ENCODE measurements at places on chromosomes 7 and 10.

- DNase-seq: no peak
These were observed 74.6 kb downstream of the ANLN start for GRCh38 chr7:36464271-36464670.

GRCh38 chr7:55641273-55641691, 69.0 kb upstream of the VOPP1 start:
- DNase-seq: peak; percentile 86

DNA sequence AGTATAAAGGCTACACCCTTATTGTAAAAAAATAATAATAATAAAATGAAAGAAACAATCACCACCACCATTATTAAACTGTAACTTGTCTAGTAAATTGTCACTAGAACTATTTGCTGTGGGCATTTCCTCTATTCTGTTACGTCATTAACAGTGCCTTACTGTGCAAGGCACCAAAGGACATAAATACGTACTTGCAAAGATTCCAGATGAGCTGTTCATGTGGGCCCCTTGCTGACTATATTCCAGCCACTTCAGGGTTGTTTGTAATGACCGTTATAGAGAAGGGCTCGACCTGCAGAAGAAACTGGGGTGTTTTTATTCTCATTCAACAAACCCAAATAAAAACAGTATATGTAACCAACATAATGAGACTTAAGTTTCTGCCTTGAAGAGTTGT, 60.4 kb downstream of the KLRG2 start:
- DNase-seq: no peak

- DNase-seq: peak; percentile 88
These were observed 54.9 kb downstream of the PDGFA start for GRCh38 chr7:464454-465401.

- no peak for DNase-seq
These were observed 76.1 kb downstream of the BICC1 start for GRCh38 chr10:58588673-58589265.

DNA sequence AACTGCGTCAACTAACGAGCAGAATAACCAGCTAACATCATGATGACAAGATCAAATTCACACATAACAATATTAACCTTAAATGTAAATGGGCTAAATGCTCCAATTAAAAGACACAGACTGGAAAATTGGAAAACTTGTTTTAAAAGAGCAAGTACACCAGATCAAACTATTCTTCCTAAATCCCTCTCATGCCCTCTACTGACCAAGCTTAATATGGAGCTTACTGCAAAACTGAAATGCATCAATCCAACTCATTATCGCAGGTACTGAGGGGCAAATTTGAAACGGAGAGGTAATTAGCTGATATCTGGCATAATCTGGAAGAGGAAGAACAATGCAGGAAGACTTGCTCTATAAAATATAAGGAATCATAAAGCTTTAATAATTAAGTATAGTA, 1223.8 kb downstream of the NXPH1 start:
- no peak for DNase-seq

DNA sequence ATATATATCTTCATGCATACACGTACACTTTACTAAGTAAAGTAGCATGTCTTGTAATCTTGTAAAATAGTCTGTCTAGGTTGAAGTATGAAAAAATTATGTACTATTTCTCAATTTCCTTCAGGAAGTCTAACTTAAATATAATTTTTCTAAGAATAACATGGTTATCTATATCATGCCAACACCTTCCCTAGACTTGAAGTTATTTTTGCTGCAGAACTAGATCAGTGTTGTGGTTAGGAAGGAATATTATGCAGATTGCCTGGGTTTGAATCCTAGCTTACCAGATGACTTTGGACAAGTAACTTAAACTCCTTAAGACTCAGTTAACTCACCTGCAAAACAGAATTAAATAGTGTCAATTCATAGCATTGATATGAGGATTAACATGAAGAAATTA, 142.2 kb upstream of the SEMA3A start:
- no peak for DNase-seq

DNA sequence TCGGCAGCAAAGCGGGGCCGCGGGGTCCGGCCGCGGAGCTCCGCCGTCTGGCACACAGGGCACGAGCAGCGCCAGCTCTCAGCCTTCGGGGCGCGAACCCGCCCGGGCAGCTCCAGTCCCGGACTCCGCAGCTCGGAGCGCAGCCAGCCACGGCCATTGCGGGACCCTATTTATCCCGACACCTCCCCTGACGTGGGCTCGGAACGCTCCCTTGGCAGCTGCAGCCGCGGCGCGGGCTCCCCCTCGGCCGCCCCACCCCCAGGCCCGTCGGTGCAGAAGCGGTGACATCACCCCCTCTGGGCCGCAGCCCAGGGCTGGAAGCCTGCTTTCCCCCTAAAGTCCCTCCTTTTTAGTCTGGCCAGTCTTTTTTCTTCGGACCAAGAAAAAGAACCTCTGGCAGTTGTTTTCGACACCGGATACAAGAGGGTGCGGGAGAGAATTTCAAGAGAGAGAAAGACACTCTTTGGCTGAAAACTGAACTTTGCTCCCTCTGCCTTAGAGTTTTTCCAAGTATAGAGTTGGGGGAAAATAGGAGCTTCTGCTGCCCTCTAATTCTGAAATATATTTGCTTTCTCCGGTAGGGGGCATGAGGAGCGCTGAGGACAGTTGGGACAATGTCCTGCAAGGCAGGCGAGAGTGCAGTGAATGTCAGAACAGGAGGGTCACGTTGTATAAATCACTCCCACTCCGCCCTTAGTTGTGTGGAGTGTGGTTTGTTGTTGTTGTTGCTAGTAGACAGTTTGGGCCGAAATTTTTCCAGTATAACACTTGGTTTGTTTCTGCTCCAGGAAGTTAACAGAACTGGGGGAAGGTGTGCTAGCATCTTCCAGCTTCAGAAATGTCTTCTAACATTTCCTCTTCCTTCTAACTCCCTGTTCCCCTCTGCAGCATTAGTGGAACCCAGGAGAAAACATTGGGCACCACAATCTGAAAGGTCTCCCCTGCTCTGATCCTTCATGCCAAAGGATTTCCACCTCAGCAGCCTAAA, at the start of gene SFRP4:
SFRP4 (minus strand) TSS at position 145 of the 988 bp plus-strand sequence. CDS start 280 bp downstream, outside the sequence.
- DNase-seq: peak; percentile 50

GRCh38 chr7:45292481-45292880, 134.9 kb downstream of the RAMP3 start:
- no peak for DNase-seq

DNA sequence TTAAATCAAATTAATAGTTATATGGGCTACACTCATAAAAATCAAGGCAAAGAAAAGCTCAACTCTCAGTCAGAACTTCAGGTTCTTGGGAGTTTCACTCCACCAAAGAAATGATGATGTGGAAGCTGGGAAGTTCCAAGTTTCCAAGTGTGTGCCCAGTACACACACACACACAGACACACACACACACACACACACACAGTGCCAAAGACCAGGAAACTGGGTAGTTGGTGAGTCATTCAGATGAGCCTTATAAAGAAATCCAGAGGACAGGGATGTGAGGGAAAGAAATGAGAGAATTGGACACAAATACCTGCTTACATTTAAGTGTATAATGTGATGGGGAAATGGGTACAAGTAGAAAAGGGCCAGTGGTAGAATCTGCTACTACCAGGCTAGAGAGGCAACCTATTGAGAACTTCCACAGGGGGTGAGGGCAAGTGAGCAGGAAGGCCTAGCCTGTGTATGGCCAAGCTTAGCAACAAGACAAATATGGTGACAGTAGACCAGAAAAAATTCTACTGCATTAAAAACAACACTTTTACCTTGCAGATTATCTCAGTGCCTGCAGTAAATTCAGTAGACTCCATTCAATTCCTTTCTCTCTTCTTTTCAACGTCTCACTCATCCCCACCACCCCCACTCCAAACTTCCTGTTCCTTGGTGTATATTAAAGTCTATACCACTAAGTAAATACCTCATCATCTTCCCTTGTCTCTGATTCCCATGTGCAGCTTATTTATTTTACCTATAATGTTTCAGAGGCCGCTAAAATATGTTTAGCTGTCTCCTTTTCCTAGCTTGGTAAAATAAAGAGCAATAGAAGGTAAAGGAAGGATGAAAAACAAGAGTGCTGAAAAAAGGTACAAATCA, 95.0 kb downstream of the CABCOCO1 start:
- DNase-seq: peak; percentile 64

DNA sequence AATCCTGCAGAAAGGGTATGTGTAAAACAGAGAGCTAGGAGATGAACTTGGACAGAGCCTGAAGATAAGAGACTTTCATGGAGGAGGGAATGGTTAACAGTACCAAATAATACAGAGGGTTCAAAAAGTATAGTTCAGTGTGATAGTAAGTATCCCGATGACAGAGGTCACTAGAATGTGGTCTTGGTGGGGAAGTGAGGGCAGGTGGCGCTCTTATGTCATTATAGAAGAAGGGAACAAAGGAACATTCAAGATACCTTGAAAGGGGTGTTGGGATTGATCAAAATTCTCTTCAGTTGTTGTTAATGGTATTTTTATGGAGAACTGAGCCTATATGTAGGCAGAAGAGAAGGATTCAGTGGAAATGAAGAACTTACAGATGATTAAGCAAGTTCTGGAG, 312.5 kb downstream of the SUGCT start:
- no peak for DNase-seq

DNA sequence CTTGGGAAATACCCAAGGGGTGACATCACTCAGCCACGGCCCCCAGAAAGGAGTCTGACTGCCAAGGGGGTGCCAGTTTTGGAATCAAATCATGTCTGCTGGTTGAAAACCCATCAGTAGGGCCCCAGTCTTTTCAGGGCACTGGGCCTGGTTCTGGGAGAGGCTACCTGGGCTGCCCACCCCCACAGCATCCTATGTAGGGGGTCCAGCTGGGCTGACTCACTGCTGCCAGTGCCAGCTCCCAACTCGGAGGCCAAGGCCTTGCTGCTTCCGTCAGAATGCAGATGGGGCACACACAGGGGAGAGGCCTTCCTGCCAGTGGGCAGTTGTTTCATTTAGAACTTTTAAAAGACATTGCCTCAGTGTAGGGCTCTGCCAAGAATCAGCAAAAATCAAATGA, 39.5 kb upstream of the DMBT1 start:
- no peak for DNase-seq

DNA sequence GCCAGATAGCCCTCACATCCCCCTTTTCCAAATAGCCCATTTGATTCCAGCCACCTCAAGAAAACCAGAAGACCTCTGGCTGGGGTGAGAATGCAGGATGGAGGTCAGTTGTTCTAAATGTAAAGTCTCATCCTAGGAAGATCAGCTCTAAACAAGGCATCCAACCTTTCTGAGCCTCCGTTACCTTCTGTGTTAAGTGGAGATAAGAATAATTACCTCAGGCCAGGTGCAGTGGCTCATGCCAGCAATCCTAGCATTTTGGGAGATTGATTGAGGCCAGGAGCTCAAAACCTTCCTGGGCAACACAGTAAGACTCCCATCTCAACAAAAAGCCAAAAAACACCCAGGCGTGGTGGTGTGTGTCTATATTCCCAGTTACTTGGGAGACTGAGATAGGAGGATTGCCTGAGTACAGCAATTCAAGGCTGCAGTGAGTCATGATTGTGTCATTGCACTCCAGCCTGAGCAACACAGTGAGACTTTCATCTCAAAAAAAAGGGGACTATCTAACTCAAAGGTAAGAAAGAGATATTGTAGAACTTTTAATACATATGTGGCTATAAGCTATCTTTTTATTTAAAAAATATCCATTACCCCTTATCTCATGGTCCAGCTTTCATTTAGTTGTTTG, 43.5 kb downstream of the PRTFDC1 start:
- DNase-seq: peak; percentile 73

- peak; percentile 51 for DNase-seq
These were observed 10.2 kb upstream of the MRPS24 start for GRCh38 chr7:43879477-43879876.

- no peak for DNase-seq
These were observed 2.9 kb downstream of the MNX1 start for GRCh38 chr7:157007470-157008066.

DNA sequence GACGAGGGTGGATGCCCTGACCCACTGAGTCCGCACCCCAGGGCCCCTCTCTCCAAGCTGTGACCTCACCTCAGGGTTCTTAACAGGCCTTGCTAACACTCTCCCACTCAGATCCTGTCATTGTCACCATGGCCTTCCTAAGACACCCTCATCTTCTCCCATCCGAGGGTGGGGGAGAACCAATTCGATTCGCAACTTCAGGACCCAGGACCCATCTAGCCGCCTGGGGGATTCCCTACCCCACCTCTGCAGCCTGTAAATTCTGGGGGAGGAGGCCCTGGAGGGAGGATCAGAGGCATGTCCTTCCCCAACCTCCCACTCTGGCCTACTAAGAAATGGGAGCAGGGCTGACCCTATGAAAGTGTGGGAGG, 17.4 kb downstream of the TRIM8 start:
- no peak for DNase-seq

DNA sequence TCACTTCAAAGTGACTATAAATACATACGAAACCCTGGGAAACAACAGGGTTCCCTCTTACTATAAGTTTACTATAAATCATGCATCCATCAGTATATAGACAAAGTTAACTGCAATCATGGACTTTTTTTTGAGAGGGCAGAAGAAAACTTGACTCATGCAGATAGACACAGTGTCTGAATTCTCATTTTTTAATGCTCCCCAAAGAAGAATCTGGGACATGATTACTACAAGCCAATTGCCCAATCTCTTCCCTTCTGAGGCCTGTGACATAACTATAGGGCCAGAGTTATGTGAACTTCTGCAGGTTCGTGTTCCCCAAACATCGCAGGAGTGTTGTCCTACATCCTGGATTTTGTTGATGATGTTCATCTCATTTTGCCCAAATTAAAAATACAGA, 376.5 kb downstream of the KCNMA1 start:
- no peak for DNase-seq

GRCh38 chr10:119358152-119358512, 150.8 kb downstream of the GRK5 start:
- DNase-seq: no peak

DNA sequence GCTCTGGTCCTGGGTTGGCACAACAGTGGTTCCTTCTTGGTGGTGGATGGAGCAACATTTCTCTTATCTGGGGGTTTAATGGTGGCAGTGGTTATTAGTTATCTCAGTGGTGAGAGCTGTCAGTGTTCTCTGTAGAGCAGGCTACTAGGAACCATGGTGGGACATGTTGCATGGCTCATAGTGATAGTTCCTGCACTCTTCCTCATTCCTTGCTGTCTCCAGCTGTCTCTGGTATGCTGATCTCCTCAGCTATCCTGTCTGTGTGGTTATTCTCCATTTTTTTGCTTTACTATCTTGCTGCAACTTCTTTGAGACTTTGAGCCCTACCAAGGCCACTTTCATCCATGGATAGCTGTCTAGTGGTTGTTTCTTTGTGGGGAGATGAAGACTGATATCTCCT, 44.0 kb downstream of the CCDC7 start:
- DNase-seq: no peak

GRCh38 chr10:82661701-82662100, 786.7 kb downstream of the NRG3 start:
- DNase-seq: no peak

DNA sequence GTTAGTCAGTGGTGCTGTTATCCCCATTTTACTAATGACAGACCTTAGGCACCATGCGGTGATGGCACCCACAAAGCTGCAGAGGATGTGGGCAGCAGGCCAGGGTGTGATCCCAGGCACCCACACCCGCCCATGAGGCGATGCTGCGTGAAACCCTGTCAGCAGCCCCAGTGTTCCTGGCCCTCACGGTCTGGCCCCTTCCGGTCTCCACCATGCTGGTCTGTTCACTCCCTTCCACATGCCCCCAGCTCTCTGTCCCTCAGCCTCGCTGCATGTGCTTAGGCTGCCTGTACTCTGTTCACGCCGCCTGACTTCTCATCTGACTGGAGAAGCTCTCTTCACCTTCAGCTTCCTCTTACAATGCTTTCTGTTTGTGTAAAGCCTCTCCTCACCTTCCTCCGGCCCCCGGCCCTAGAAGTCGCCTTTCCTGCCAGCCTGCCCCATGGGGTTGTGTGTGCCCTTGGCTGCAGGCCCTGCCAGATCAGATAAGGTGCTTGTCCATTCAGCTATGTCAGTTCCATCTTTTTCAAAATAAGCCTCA, 17.6 kb upstream of the ORAI2 start:
- DNase-seq: no peak

Measured in kidney capillary endothelial cell (primary cell).